ENCODE measurements at places on chromosomes 1 and 21.

GRCh38 chr21:16900685-16901084, 612.2 kb upstream of the CXADR start:
- DNase-seq = peak; percentile 1

DNA sequence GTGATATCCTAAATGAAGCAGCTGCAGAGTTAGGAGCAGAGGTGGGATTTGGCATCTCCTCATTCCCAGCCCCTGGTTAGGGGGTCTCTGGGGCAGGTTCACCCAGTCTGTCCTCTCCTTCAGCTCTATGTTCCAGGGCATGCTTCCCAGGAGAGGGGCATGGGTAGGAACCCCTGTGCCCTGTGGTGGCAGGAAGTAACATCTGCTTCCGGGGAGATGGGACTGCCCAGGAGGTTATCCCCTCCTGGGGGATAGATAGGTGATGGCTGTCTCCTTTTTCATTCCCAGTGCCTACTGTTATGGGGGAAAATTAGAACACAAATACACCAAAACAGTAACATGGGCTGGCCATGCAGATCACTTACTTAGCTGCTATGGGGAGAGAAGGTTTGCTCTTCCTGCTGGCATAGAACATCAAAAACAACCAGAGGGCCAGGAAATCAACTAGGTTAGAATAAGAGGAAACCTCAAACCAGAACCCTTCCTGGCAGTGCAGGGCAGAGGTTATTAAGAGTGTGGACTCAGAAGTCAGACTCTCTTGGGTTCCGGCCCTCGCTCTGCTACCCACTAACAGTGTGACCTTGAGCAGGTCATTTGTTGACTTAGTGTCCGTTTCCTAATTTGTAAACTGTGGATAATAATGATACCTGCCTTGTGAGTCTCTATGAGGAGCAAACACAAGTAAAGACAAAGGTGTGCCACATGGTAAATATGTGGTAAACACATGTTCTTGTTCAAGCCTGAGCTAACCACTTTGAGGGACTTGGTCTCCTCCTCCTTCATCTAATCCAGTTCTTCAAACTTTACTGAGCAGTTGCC, 157.8 kb upstream of the JUN start:
- DNase-seq = no peak

GRCh38 chr1:116496898-116497297, 73.9 kb downstream of the CD58 start:
- no peak for DNase-seq

GRCh38 chr1:100350787-100351094, 1.6 kb upstream of the CDC14A start:
- no peak for DNase-seq

- no peak for DNase-seq
Observed at GRCh38 chr1:27630859-27631491, 4.0 kb downstream of the FGR start.

DNA sequence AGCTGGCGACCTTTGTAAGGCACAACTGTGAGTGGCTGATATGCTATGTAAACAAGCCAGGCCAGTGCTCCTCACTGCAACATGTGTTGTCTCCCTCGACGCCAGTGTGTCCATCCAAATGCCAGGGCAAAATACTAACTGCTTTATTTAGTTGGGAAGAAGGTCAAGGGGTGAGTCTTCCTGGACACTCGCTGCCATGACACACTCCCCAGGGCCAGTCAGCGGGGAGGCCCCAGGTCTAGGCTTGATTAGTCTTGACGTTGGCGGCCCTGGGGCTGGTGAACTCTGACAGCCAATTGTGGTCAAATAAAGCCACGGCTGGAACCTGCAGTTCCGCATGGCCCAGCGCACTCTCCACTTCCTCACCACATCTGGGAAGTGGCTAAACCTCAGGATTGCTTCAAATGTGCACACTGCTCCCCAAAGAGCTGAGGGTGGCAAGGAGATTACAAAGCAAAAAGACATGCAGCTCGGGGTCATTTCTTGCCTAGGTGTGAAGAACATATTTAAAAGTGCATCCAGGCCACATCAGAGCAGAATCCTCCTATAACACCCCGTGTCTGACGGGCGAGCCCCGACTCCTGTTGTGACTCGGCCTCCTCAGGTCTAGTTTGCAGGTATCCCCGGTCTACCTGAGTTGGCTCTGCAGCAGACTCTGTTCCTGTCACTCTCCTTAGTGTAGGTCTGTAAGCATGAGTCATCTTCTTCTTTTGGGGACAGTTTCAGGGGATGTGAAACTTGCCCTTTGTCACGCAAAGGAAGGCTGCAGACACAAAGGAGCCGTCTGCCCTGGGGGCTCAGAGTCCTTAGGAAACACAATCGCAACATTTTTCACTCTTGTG, 183.5 kb downstream of the RUNX1 start:
- peak; percentile 68 for DNase-seq

- DNase-seq = no peak
Observed at GRCh38 chr1:53637511-53638359, 101.2 kb downstream of the GLIS1 start.

- DNase-seq = peak; percentile 82
Observed at GRCh38 chr1:22753481-22753971, 42.9 kb downstream of the EPHB2 start.

DNA sequence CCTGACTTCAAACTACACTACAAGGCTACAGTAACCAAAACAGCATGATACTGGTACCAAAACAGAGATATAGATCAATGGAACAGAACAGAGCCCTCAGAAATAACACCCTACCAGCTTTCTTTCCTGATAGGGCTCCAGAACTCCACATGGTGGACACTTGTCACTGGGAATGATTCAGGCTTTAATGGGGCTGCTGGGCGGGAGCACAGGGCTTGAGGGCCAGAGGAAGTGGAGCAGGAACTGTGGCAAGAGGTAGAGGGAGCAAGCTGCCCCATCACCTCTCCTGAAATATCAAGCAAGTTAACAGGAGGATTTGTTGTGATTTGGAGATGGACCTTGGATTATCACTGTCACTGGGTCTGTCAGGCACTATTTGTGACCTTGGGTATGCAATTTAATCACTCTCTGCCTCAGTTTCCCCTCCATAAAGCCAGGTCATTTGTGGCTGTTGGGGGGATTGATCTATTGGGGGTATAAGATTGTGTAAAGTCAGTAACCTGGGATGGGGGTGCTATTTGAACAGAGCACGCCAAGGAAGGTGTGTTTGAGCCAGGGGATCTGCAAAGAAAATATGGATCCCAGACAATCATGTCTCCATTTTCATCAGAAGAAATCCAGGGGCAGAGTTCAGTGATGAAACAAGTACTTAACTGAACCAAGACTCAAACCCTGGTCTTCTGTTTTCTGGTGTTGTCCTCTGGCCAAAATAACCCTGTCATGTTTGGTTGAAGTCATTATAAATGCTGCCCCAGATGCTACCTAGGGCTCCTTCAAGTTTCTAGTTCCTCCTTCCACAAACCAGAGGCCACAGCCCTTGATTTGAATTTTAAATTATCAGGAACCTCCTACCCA, 25.2 kb downstream of the ETS2 start:
- no peak for DNase-seq

DNA sequence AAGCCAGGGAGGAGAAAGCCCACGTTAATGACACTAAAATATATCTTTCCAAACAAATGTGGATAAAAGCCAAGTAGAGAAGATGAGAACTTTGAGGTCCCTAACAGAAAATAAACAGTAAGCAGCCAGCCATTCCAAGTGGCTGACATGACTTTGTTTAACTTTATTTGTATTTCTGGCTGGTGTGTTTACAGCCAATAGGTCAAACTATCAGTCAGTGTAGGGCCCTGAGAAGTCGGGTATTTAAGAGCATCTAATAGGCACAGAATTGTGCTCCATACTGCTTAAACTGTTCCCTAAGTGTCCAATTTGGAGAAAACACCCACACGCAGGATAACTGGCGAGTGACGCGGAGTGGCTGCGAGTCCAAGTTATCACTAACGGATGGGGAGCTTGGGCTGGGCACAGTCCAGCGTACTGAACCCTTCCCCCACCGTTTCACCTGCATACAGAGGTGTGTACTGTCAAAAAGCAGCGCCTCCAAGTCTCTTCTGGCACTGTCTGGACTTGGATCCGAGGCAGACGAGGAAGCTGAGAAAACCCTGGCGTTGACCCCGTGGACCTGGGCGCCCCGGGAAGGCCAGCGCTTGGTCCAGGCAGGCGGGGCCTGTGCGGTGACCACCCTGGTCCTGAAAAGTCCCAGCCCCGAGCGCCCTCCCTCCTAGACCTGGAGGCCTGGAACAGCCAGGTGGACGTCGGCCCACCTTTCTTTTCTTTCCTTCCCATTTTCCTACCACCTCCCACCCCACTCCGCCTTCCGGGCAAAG, 662 bp upstream of the LGALS8 start:
- DNase-seq = no peak

DNA sequence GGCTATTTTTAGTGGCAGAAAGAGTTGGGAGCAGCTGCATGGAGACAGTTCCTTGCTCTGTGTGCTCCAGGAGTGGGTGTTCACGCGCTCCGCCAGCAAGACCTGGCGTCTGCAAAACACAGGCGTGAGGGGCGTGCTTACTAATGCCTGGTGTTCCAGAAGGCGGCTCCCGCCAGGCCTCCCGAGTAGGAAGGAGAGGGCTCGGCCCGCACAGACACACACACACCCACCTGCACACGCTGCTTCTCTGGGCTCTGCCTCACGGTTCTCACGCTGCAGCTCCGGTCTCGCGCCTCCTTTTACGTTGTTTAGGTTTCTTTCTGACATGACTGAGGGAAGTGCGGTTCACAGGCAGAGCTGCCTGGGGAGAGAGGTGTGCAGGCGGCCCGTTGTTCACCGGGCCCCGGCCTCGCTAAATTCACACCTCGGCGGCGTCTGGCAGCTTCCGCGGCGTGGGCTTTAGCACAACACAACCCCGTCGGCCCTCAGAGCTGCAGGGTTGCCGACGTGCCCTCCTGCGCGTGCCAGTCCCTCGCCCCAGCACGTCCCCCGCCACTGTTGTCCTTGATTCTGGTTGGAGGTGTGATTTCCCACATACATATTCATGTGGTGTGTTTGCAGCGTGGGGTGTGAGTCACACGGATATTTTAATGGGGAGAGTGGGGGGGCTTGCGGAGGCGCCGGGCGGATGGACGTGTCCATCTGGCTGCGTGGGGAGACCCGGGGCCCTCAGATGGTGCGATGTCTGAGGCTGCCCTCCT, 77.0 kb downstream of the SKI start:
- no peak for DNase-seq

DNA sequence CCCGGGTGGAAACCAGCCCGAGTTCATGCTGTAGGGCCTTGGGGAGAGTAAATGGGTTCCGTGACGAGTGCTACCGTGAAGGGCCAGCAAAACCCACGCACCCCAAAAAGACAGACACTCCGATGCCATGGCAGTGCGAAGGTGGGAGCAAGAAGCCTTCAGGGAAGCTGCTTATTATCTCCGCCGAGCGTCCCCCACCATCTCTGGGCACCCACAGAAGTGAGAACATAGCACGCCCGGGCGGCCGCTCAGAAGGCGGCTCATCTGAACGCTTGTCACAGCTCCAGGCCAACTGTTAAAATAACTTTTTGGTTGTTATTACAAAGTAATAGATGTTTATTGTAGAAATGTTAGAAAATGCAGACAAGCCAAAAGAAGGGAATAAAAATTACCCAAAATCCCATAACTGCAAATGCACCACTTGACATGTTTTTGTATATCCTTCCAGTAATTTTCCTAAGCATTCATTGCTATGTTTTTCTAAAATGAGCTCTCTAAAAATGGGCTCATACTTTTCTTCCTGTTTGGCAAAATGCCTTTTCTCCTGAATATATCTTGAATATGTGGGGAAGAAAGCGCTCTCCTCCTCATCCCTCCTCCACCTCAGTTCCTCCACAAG, 234.9 kb downstream of the NPHP4 start:
- DNase-seq = no peak

GRCh38 chr1:197304638-197305200, 36.7 kb downstream of the CRB1 start:
- DNase-seq = no peak

DNA sequence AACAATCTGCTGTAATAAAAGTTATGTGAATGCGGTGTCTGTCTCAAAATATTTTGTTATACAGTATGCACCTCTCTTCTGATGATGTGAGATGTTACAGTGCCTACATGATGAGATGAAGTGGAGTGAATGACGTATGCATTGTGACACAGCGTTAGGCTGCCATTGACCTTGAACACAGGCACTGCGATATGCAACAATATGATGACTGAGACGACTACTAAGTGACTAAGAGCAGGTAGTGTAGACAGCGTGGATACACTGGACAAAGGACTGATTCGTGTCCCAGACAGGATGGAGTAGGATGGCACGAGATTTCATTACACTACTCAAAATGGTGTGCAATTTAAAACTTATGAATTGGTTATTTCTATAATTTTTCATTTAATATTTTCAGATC, 8.4 kb downstream of the SGIP1 start:
- DNase-seq = peak; percentile 63

GRCh38 chr1:197065559-197065958, 1.5 kb downstream of the F13B start:
- peak; percentile 40 for DNase-seq

DNA sequence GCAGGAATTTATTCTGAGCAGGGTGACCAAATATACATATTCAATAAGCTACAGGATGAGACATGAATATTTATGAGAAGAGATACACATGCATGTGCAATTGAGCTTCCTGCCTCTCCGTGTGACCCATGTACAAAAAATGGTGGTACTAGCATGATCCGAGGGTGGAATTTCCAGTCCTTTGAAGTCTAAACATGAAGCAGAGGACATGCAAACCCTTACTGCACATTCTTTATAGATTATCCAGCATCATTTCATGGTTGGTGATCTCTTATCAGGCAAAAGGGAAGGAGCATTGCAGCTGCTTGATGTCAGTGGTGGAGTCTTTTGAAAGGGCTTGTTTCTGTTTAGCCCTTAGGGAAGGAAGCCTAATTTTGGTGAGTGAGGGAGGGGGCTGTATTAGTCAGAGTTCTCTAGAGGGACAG, 448.6 kb downstream of the SETD4 start:
- DNase-seq = peak; percentile 54

DNA sequence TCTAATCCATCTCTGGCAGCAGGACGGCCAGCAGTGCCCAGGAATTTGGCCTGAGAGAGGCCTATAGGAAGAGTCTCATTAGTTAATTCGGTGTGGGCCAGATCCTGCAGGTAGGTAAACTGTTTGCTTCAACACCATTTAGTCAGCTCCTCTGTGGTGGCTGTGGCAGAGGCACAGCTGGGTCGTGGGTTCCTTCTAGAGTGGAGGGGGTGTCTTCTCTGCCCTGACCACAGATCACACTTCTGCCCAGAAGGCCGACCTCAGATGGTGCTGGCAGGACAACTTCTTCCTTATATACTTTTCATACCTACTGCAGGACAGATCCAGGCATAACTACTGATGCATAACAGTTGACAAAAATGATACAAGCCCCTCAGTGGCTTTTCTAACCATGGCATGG, 281.4 kb downstream of the RPS6KC1 start:
- no peak for DNase-seq

Measured in IMR-90 (cell line).